Activated T-cell treated with anti-CD3 and anti-CD28 coated beads, Interleukin-2, amount 50 U/mL, for 4 hours (primary cell): ENCODE measurements at places on chromosomes 16 and 17. TPM values are rescaled to one million over a fixed set of nuclear protein-coding genes. Genes with fewer than 3 reads are reported as not detected.

DNA sequence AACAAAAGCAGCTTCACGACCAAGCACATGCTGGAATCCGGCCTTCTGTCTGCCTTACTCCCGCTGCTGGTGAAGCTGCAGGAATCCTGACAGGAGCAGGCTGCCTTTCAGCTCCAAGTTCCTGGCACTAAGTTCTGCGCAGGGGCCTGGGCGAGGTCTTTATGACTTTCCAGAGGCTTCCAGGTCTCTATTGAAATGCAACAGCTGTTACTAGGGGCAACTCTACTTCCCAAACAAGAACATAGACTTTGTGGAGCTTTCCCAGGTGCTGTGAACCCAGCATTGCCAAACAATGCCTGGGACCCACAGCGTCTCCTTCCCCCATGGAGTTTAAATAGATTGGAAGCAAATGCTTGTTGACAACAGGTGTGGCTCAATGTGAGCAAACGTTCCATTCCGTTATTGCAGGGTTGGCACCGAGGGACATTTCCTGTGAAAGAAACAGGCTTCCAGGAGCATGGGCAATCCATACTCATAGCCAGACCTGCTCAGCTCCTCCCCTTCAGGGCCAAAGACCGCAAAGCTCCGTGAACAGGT, 156.0 kb downstream of the CDH13 start:
- DNase-seq: no peak

GRCh38 chr16:53103811-53104210, 49.0 kb downstream of the CHD9 start:
- DNase-seq: no peak

GRCh38 chr16:64617836-64618476, 503.9 kb downstream of the CDH11 start:
- DNase-seq: no peak

GRCh38 chr16:52123842-52124241, 423.1 kb downstream of the TOX3 start:
- DNase-seq: no peak

DNA sequence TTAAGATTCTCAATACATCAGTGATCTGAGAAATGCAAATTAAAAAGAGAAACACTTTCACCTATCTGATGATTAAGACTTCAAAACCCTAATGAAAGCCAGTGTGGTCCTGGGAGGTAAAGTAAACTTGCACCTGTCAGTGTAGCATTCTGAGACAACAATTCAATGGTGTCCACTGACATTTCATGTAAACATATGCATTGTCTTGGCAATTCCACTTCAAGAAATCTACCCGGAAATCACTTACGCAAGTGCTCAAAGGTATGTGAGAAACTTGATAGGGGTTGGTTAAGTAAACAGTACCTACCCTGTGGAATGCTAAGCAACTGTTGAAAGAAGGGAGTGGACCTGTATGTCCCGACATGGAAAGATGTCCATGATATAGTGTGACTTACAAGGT, 2.1 kb downstream of the ST6GALNAC1 start:
- no peak for DNase-seq

The KRTAP2-2 gene
- not detected for total RNA-seq

GRCh38 chr16:64272028-64272427, 849.8 kb downstream of the CDH11 start:
- DNase-seq: no peak

- no peak for DNase-seq
Observed at GRCh38 chr17:64216338-64217248, 46.5 kb downstream of the TEX2 start.

The SKAP1 gene
- 28.7 TPM for total RNA-seq

DNA sequence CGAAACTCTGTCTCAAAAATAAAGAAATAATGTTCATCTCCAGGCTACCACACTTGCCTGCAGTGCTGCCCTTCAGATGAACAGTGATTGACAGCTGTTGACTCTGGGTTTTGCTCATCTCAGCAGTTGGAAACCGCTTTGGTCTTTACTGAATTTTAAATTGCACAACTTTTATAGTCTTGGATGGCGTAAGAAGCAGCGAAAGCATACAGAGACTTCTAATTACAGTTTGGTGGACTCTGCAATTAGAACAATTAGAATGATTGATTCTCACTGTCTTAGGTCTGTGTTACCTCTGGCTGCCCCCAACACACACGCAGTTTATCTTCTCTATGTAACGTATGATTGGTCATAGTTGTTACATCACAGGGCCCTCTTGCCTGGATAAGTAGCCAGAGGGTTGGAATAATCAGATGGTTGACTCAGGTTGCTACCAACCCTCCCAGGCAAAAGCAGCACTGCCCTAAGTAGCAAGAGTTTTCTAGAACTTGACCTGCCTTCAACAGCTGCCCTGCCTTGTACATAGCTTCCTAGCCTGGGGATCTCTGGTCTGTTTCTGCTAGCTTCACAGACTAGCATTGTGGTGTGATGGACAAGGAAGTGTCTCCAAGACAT, 1.9 kb upstream of the NAT9 start:
- no peak for DNase-seq

The SYNGR3 gene
- total RNA-seq: 4.3 TPM

- no peak for DNase-seq
Observed at GRCh38 chr16:79909571-79909970, 309.0 kb upstream of the MAF start.

- DNase-seq: no peak
Observed at GRCh38 chr16:56789360-56789759, 59.4 kb downstream of the NUP93 start.

The CNTNAP1 gene
- 1.3 TPM for total RNA-seq

The SRSF2 gene
- 920 TPM for total RNA-seq

GRCh38 chr16:51236583-51236982, 85.5 kb upstream of the SALL1 start:
- DNase-seq: no peak

The CD300LB gene
- not detected for total RNA-seq

The VWA3A gene
- total RNA-seq: 0.10 TPM

The ERAL1 gene
- 79.8 TPM for total RNA-seq

DNA sequence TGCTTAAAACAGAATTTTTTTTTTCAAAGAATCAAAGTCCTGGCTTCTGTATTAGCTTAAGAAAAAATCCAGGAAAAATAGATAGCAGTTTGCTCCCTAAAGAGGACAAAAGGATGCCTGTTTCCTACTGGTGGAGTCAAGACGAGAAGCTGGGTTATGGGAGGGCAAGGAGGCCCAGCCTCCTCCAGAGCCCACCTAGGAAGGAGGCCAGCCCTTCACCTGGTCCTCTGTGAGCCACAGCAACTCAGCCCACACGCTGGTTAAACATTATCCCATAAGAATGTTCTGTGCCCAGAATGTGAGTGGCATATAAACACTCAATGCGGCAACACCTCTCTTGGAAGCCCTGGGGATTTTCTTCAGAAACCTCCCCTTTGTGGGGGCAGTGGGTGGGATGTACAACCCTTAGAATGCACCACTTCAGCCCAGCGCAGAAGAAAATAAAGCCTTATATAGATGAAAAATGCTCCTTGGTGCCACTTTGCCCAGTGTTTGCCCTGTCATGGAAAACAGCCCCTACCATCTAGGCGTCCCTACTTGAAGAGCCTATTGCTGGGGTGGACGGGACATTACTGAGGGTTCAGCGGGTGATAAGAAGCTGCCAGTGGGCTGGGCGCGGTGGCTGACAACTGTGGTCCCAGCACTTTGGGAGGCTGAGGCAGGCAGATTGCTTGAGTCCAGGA, 48.0 kb downstream of the TEKT5 start:
- no peak for DNase-seq

DNA sequence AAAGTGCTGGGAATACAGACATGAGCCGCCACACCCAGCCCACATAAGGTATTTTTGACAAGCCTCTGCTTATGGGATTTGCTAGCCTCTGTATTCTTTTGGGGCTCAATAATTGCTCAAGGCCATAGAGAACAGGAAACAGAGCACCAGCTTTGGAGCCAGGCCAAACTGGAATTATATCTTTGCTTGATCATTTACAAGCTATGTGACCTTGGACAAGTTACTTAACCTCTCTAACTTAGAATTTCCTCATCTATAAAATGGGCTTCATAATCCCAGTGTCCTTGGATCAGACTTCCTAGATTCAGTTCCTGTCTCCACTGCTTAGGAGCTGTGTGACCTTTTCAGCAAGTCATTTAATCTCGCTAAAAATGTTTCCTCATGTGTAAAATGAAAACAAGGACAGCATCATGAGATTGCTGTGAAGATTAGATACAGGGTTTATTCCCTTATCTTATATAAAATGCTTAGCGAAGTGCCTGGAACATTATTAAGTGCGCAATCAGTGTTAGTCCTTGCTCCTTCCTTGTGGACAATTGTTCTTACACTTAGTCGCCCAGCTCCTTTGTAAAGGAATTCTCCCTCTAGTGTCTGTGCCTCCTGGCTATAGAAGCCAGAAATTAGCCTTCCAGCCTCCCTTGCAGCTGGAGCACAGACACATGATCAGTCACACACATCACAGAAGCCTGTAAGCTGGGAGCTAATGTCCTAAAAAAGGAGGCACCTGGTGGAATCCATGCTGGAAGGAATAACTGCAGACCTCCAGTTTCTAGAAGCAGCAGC, 16.6 kb downstream of the KRT9 start:
- DNase-seq: no peak

The BAHCC1 gene
- total RNA-seq: 0.08 TPM

DNA sequence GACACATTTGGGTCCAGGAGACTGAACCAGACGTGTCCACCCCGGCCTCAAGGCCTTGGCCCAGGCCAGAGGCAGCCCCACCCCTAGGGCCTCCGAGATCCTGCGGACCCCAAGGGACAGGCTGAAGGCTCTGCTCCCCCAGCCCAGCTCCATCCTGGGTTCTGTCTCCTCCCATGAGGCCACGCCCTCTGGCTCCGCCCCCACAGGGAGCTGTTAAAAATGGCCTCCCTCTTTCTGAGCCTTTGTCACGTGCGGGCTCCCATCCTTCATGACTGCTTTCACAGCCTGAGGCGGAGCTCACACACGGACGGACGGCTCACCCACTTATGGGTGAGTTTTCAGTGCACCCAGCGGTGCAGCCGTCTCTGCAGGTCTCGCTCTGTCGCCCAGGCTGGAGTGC, 6.5 kb upstream of the CACNA1H start:
- no peak for DNase-seq

GRCh38 chr17:44071772-44072171, 1.2 kb downstream of the G6PC3 start:
- no peak for DNase-seq

GRCh38 chr17:75525806-75526554, 483 bp downstream of the LLGL2 start:
- DNase-seq: no peak

The ITGB3 gene
- total RNA-seq: 0.11 TPM

GRCh38 chr17:27495460-27495859, 39.2 kb downstream of the KSR1 start:
- no peak for DNase-seq

The EVPLL gene
- 0.14 TPM for total RNA-seq

DNA sequence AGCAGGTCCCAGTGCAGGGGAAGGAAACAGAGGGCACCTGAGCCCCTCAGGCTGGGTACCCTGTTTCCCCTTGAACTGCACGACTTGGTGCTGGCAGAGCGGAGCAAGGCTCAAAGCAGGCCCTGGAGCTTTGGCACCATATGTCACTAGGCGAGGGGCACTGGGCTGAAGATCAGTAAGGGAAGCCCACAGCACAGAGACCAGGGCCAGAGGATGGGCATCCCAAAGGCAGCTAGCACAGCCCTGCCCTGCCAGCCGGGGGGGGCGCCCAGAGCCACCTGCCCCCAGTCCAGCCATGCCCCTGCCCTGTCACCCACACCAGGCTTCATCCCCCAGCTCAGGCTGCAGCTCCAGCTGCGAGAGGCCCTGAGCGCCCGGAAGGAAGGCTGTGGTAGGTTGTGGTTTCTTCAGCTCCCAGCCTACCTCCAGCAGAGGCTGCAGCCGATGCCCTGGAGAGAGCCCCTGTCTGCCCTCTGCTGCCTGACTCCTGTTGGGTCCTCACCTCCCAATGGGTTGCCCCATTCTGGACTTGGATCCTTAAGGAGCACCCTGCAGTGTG, 10.9 kb downstream of the NHERF1 start:
- DNase-seq: no peak

DNA sequence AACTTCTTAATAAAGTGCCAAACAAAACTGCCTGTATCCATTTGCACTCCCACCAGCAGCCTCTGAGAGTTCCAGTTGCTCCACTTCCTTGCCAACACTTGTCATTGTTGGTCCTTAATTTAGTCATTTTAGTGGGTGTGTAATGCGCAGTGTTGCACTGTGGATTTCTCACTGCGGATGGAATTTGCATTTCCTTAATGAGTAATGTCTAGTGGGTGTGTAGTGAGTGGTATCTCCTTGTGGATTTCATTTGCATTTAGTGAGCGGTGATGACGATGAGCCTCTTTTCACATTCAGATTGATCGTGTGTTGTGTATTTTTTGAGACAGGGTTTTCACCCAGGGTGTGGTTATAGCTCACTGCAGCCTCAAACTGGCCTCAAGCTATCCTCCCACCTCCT, 4.1 kb upstream of the MSLN start:
- DNase-seq: no peak

The SPNS3 gene
- total RNA-seq: 8.8 TPM

The PRSS22 gene
- not detected for total RNA-seq

The UMOD gene
- not detected for total RNA-seq

The SLFN14 gene
- not detected for total RNA-seq

The ITGB4 gene
- total RNA-seq: 1.6 TPM
